BJ (cell line): ENCODE measurements at places on chromosomes 12 and 14.

DNA sequence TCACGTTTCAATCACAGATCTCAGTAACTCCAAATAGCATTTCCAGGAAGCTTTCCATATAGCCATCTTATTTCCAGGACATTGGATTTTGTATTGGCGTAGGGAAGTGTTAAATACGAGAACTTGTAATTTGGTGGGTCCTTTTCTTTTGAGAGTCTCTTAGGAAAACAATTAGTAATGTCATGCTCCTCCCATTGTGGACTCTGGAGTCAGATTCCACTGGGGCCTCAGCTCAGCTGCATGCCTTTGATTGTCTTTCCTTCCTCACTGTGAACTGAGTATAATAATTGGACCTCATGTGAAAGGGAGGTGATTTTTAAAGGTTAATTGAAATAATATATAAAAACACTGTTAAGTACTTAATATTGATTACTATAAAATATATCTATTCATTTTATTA, 462.6 kb downstream of the NPAS3 start:
- no peak for DNase-seq

DNA sequence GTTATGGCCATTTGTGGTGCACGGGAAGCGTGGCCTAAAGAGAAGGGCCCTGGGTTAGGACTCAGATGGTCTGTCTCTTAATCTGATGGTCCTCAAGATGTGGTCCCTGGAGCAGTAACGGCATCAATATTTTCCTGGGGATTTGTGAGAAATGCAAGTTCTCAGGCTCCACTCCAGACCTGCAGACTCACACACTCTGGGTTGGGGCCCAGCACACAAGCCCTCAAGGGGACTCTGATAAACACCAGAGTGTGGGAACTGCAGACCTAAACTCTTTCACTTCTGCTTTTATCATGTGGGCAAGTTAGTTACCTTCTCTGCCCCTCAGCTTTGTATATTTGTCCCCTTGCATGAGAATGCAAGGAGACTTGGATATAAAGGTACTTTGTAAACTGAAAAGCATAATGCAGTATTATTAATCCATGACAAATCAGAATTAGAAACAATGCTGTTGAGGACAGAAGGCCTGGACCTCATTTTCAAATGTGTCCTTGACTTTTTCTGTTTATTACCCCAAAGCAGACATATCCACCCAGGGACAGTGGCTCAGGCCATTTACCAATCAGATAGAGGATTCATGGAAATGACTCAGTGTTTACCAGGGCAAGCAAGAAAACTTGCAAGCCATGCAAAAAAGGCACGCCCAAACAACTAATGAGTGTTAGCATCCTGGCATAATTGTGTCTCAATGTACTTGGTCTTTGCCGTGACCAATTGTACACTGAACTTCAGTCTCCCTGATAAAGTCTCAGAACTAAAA, 157.0 kb downstream of the ASCL1 start:
- DNase-seq = no peak

DNA sequence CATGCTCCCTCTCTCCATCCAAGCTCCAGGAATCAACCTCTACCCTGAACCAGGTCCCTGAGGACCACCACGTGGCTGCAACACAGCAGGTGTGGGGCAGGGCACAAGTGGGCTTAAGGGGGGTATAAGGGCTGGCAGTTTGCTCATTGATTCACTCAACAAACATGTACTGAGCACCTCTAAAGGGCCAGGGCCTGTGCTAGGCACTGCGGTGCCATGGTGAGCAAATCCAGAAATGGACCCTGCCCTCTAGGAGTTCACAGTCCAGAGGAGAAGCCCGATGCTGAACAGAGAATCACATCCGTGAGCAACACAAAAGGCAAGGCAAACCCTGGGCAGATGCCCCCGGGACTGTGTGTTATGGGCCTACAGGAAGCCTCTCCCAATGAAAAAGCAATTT, 6.5 kb upstream of the AQP2 start:
- no peak for DNase-seq

DNA sequence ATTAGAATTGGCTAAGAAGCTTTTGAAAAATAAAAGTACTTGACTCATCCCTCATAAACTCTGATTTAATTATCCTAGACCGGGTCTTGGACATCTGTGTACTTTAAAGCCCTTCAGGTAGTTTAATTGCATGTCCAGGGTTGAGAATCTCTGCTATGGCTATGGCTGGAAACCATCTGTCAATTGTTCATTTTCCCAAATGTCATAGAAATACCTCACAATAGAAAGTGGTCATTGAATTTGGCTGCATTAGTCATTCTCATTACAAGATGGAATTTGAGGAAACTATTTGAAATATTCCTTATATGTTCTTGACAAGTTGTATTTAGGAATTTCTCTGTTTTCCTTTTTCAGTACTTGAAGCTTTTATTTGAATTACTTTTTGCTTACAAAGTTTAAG, 111.3 kb downstream of the TSHR start:
- peak; percentile 4 for DNase-seq

DNA sequence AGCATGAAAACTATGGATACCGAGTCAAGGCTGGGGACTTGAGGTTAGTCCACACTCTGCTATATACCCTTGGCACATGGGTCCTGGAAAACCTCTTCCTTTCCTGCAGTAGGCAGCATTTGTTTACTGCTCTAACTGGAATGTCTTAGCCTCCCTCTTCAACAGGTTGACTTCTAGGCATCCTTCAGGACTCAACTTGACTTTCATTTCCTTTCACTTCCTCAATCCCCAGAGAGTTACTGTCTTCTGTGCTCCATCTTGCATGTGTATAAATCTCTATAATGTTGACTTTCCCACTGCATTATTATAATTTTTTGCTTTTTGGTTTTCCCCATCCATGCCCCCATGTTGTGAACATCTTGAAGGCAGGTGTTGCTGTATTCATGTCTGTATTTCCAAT, 107.9 kb downstream of the VRK1 start:
- no peak for DNase-seq

GRCh38 chr14:101845896-101846295, 84.4 kb downstream of the PPP2R5C start:
- no peak for DNase-seq

GRCh38 chr12:121279507-121279915, 17.0 kb downstream of the CAMKK2 start:
- DNase-seq = no peak

- DNase-seq = no peak
Observed at GRCh38 chr14:34920339-34920738, 45.2 kb upstream of the BAZ1A start.

DNA sequence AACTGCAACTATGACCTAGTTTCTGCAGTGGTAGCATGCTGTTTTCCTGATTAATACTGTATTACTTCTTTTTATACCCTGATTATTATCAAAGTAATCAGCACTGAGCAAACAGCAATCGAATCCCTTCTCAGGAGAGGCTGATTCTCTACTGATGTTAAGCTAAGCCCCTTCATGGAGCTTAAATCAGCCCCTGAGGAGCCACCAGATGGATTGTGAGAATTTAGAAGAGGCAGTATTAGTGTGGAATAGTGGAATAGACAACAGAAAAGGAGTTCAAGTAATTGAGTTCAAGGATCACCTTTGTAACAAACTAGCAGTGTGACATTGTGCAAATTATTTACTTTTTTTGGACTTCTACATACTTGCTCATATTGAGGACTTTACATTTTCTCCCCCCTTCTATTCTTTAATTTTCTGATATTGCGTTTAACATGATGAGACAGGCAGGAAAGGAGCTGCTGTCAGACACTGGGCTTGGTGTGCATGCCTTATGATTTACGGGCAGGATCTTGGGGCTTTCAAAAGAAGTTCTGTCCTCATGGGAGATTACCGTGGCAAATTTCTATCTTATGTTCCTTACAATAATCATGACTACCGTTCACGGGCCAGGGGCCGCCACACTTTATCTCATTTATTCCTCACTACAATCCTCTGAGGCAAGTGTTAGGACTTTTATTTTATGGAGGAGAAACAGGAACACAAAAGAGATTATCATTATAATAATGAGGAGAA, 68.0 kb downstream of the PTPRR start:
- DNase-seq = no peak

DNA sequence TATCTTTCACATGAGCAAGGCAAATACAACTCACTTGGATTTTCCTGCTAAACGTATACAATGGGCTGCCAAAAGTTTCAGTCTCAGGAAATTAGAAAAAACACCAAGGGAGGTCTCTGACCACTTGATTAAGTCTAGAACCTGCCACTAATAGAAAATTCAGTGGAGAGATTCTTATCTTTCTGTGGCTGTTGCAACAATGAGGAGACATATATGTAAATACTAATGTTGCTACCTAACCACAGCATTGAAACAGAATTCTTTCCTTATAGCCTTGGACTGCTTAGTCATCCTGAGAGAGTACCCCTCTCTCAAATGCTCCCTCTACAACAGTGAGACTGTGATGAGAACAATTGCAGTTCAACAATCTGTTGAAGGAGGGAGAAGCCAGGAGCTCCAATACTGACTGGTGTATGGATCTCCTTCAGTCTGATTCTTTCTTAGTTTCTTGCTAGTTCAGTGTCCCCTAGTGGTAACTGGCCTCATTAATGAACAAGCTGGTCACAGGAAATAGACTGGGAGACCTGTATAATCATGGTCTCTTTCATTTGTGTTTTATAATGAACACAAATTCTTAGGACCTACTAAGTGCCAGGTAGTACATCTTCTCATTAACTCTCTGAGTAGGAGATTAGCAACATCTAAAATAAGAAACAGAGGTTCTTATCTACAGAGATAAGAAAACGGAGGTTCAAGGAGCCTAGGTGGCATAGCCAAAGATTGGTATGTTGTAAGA, 164.5 kb downstream of the SLC38A4 start:
- peak; percentile 26 for DNase-seq

- no peak for DNase-seq
Observed at GRCh38 chr12:65962036-65962430, 137.8 kb downstream of the HMGA2 start.

GRCh38 chr12:132517013-132517739, 27.2 kb downstream of the FBRSL1 start:
- no peak for DNase-seq

DNA sequence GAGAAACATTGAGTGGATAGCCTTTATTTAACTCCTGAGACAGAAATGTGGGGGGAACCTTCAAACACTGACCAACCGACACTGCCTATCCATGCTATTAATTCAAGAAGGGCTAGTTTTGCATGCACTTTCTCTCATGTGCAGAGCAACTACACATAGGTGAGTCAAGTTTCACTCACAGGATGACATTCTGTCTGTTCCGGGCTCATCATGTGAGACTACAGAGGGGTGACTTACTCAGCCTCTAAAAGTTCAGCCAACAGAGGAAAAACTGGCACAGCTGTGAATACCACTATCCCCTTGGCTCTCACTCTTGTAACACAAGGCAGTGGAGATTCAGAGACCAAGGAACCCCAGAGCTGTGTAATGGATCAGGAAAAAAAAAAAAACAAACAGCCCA, 13.3 kb downstream of the BEST3 start:
- DNase-seq = no peak

DNA sequence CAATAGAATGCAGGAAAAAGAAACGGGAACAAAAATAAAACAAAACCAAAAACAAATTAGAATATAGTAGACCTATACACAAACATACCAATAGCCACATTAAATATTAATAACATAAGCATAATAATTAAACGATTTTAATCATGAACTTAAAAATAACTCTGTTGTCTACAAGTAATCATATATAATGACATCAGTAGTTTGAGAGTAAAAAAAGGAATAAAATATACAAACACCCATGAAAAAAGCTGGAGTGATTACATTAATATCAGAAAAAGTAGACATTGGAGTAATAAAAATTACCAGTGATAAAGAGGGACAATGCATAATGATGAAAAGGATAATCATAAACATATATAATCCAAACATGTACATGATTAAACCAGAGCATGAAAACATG, 181.8 kb downstream of the ATXN7L3B start:
- no peak for DNase-seq

DNA sequence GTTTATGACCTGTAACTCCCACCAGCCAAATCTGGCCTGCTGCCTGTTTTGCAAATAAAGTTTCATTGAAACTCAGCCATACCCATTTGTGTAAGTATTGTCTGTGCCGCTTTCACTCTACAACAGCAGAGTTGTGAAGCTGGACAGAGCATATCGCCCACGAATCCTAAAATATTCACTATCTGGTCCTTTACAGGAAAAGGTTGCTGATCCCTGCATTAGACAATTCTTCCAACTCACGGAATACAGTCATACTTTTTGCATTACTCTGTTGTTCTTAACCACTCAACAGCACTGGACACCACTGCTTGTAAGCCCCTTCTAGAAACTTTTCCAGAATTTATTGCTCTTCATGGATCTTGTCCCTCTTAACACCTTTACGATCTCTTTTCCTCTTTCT, 435.4 kb downstream of the EGLN3 start:
- no peak for DNase-seq

DNA sequence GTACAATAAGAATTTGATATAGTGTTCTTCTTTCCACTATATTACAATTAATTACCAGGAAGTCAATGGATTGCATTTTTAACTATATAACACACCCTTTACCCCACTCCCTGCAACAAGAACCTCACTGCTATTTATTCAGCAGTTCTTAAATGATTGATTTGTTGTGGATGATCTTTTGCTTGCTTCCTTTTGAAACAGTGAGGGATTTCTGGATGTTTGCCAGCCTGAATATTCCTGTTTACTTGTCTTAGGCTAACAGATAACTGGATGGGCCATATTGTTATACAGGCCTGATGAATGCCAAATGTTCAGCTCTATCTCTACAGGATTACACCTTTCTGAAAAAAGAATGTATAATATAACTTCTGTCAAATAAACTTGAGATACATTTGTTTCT, 497.6 kb downstream of the APAF1 start:
- DNase-seq = no peak

DNA sequence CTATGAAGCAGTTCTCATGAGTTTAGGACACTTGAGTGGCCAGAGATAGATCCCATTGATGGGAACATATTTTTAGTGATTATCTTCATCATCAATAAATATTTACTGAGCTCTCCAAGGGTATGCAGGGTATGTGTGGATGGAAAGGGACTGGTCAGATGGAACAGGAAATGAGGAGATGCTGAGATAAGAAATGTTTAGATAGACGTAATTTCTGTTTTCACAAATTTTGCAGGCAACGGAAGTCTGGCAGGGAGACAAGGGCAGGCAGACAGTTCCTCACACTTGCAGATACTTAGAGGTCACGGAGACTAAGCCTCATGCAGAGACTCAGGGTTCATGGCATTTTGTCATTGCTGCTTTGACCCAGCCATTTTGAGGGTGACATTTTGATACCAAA, 24.3 kb downstream of the BCL2L14 start:
- DNase-seq = no peak

DNA sequence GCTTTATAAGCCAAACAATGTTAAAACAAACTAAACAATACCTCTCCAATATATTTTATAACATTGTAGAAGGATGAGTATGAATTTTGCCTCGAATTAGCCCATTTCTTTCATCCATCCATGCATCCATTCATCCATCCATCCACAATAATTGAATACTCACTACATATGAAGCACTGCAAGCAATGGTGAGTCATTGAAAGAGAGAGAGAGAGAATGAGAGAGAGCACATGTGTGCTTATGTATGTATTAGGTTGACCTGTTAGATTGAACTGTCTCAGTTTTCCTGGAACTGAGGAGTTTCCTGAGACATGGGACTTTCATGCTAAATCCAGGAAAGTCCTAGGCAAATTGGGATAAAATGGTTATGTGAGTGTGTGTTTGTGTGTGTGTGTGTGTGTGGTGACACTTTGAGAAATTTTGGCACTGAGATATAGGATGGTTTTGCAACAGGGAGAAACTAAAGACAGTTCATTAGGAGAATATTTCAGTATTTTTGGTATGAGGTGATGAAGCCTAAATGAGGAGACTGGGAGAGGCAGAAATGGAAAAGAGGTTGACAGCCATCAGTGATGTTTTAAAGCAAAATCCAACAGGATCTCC, 98.4 kb downstream of the C12orf75 start:
- no peak for DNase-seq

GRCh38 chr14:22007784-22008412, 334.3 kb upstream of the OR4E1 start:
- DNase-seq = no peak
